Astrocyte of the spinal cord (primary cell): ENCODE measurements at places on chromosomes 7 and 10.

GRCh38 chr10:27584302-27584701 is 80.2 kb downstream of the RAB18 start:
- no peak for DNase-seq

DNA sequence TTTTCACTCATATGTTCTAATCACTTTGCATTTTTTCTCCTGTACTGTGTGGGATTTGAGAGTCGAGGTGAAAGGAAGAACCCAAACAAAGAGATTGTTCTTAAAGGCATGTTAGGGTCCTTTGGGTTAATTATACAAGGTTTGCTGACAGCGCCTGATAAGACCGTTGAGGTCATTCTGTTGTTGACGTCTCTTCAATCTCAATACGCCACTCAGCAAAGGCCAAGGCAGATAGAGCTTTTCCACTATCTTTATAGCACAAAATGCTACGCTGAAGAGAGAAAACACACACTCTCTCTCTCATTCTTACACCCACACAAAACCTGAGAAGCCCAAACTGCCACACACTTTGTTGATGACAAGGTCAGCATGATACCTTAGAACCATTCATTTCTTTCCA is 228.7 kb downstream of the CNTNAP2 start:
- no peak for DNase-seq

- no peak for DNase-seq
Observed at GRCh38 chr10:126690534-126690933, 20.0 kb upstream of the C10orf90 start.

DNA sequence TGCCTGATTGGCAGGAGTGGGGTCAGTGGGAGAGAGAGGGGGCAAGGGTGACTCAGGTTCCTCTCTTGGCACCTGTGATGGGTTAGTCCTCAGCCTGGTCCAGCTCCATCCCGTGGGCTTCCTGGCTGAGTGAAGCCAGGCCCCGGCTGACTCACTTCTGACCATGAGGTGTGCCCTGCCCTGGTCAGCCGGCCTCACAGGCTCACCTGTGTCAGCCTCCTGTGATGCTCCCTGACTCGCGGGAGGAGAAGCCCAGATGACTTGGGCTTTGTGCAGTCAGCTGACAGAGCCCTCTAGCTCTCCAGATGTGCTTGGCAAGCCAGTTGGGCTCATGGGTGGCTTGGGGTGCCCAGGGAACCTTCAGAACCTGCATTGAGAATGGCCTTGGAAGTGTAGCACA is 16.0 kb upstream of the PPIF start:
- DNase-seq: no peak

DNA sequence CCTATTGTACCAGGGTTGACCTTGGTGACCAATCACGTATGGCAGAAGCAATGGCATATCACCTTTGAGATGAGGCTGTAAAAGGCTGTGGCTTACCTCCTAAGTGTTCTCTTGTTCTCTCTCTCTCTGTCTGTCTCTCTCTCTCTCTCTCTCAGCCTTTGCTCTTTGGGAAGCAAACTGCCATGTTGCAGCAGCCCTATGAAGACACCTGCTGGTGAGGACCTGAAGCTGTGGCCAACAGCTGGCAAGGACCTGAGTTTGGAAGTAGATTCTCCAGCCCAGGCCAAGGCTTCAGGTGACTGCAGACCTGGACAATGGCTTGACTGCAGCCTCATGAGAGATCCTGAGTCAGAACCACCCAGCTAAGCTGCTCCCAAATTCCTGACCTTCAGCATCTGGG is 161.4 kb downstream of the GPAM start:
- DNase-seq: no peak

- no peak for DNase-seq
Observed at GRCh38 chr10:113103131-113103840, 153.2 kb downstream of the TCF7L2 start.

DNA sequence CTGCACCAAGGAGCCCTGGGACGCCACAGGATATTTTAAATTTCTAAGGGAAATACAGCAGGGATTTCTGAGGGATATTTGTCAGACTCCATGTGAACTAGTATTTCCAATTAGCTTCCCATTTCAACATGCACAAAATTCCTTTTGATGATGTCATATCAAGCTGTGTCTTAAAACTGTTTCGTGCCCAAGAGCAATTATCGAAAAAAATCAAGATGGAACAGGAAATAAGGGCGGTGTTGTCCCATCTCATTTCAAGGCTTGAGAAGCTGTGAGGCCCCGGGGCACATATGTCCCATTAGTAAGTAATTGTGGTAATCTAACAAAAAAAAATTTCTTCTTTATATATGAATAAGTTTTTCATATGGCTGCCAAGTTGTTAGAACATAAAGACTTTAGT is 47.4 kb downstream of the PPP1R17 start:
- DNase-seq: no peak
